Stimulated activated CD4-positive, alpha-beta T cell treated with anti-CD3 and anti-CD28 coated beads, Interleukin-2, amount 100 ng/mL, for 48 hours (primary cell): ENCODE measurements at places on chromosomes 7 and 10.

DNA sequence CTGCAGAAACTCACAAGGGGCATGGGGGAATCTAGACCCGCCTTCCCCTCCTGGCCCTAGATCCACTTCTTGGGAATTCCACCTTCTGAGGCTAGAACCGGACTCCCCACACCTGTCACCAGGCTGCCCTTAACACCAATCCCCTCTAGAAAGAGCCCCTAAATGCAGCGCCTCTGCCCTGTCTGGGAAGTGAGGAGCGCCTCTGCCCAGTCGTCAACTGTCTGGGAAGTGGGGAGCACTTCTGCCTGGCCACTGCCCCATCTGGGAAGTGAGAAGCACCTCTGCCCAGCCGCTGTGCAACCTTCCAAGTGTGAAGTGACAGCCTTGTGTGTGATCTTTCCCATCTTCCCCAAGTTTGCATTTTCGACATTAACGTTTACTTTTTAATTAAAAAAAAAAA lies 8.8 kb downstream of the RCC1L start:
- DNase-seq, result no peak

DNA sequence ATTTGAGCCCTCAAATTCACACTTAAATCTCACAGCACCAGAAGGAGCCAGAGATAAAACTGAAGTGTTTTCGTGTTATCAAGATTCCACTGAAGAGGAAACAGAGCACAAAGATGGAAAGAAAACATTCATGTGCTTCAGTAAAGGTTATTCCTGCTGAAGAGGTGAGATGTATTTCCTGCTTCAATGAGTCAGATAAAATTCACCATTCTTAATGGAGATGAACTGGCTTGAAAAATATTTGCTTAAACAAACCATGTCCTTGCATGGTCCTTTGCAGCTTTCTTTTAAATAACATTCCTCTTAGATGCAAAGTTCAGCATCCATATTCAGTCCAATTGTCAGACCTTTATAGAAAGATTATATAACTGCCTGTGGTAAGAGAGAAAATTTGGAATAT lies 294.2 kb downstream of the IPMK start:
- DNase-seq, result no peak

DNA sequence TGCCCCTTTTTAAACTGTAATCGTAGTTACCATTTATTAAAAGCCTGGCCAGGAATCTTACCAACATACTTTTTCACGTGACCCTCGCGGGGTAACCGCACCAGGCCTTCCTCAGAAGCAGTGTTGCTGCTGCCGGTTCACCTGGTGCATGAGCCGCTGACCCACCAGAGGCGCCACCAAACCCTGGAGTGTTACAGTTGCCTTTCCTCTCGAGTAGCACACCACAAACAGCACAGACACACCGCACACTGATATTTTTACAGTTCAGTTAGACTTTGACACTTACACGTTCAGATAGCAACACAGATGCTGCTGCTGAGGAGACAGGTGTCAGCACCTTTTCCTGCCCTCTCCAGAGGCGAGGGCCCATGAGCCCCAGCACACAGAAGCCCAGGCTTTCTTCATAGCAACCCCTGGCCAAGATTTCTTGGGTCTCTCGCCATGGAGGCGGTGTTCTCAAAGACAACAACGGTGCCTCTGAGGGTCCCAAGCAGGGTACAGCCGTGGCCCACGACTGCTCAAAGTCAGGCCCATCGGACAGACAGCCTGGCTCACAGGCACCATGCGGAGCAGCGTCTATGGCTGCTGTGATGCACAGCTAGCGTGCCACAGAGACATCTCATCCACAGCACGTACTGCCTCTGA lies 123.1 kb downstream of the DIP2C start:
- DNase-seq, result no peak

GRCh38 chr7:106613848-106614560 lies 47.0 kb downstream of the CCDC71L start:
- DNase-seq, result no peak
